Activated CD4-positive, alpha-beta T cell treated with anti-CD3 and anti-CD28 coated beads, Interleukin-2, amount 50 U/mL, for 48 hours (primary cell): ENCODE measurements at places on chromosomes 4 and X.

GRCh38 chr4:47752214-47752613 lies 85.7 kb downstream of the CORIN start:
- DNase-seq, result no peak

GRCh38 chr4:41236032-41236431 lies 20.7 kb upstream of the UCHL1 start:
- no peak for DNase-seq

DNA sequence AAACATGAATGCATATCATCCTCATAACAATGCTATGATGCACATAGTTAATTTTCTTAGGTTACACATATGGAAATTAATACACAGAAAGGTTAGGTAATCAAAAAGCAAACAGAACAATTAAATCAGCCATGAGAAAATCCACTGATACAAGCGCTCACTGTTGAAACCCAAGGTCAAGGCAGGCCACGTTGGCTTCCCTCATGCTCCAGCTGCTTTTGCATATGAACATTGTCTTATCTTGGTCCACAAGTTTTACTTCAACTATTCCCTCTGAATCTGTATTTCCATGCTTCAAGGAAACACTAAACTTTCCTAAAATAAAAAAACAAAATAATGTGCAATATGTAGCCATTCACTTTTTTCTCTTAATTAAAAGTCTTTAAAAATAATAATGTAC lies 34.5 kb upstream of the PLA2G12A start:
- no peak for DNase-seq

- no peak for DNase-seq
Observed at GRCh38 chr4:1178300-1179088, 6.1 kb upstream of the SPON2 start.

DNA sequence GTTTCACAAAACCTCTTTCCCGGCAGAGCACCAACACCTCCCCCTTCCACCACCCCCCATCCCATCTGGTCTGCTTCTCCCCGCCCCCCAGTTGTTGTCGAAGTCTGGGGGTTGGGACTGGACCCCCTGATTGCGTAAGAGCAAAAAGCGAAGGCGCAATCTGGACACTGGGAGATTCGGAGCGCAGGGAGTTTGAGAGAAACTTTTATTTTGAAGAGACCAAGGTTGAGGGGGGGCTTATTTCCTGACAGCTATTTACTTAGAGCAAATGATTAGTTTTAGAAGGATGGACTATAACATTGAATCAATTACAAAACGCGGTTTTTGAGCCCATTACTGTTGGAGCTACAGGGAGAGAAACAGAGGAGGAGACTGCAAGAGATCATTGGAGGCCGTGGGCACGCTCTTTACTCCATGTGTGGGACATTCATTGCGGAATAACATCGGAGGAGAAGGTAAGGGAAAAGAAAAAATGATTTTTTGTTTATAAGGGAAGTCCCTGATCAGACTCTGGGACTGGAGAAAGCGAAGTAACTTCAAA lies at the start of gene PDGFRA:
Gene PDGFRA (plus strand): TSS at position 333 of the 541 bp plus-strand sequence. CDS start 29,476 bp downstream, outside the sequence.
- DNase-seq, result no peak

- DNase-seq, result no peak
Observed at GRCh38 chrX:22652596-22652995, 347.2 kb upstream of the DDX53 start.

DNA sequence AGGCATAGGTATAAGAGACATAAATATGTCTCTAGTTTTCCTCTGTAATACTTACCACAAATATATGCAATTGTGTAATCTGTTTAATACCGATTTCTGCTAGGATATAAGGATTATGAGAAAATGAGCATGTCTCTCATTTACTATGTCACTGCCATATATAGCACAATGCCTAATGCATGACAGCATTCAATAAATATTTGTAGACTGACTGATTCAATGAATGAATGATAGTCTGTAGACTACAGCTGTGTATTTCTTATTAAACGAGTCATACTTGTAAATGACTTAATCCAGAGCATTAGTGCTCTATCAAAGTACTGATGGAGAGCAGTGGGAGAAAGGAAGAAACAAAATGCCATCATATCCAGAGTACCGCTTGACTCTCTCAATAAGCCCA lies 175.6 kb downstream of the PPP3CA start:
- no peak for DNase-seq

DNA sequence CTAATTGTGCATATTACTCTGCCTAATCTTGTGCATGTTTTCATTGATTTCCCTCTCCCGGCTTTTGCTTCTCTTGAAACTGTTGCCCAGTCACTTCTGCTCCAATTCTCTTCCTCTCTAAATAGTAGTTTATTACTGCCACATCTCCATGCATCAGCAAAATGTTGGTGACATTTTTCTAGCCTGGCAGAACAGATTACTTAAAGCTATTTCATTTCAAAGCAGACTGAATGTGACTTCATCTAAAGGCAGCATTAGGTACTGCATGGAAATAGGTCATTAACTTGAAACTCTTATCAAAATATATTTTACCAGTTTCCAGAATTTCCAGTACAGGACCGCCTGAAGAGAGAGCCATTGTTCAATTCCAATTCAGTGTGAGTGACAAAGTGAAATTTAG lies 52.4 kb downstream of the HPGDS start:
- DNase-seq, result no peak

GRCh38 chr4:91957963-91958362 lies 345.8 kb upstream of the GRID2 start:
- no peak for DNase-seq

DNA sequence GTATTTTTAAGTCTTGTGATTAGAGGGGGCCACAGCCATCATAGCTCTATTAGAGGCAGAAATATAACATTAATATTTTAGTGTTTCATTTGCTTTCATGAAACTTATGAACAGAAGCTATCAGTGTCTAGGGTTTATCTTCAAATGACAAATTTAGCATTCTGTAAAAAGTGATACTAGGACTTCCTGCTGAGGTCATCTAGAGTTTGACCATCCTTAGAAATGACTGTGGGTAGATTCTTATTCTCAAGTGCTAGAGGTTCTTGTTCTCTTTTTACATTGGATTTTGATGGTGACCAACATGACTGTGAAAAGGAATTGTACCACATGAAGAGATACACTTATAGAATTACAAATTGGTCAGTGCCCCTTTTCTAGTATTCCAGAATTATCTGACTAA lies 568.6 kb downstream of the RPA4 start:
- no peak for DNase-seq

GRCh38 chrX:31800219-31800618 lies 728.4 kb upstream of the FTHL17 start:
- no peak for DNase-seq

DNA sequence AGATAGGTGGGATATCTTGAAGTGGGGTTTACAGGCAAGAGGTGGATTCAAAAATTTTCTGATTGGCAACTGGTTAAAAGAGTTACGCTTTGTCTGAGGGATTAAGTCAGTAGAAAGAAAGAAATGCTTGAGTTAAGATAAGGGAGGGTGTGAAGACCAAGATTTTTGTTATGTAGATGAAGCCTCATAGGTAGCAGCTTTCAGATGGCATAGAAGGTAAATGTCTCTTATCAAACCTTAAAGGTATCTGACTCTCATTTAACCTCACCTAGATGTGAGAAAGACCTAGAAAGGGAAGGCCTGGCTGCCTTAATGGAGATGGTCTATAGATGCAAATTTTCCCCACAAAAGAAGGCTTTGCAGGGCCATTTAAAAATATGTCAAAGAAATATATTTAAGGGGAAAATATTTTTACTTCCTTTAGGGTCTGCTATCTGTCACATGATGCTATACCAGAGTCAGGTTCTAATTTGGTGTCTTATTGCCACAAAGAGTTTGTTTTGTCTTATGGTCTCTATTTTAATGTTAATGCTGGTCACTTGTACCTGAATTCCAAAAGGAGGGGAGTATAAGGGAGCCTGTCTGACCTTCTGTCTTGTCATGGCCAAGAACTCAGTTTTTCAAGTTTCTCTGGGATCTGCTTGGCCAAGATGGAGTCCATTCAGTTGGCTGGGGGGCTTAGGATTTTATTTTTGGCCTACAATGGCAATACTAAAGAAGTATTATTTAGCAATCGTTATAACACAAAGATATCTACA lies 699.1 kb upstream of the AMOT start:
- DNase-seq, result no peak

DNA sequence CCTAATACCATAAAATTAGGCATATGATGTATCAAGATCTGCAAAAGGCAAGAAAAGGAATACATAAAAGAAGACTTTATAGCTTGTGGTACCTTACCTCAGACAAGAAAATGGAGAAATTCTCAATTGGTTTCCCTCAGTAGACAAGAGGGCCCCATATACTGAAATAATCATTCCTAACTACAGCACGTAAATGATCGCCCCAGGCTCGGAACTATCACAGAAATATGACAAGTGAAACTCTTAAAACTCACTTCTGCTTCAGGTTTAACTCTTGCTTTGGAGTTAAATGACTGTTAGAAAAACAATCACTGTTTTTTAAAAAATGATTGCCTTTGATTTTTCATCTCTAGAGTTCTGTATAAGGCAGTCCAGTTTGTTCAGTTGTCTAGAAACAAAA lies 38.6 kb upstream of the NAP1L5 start:
- no peak for DNase-seq

DNA sequence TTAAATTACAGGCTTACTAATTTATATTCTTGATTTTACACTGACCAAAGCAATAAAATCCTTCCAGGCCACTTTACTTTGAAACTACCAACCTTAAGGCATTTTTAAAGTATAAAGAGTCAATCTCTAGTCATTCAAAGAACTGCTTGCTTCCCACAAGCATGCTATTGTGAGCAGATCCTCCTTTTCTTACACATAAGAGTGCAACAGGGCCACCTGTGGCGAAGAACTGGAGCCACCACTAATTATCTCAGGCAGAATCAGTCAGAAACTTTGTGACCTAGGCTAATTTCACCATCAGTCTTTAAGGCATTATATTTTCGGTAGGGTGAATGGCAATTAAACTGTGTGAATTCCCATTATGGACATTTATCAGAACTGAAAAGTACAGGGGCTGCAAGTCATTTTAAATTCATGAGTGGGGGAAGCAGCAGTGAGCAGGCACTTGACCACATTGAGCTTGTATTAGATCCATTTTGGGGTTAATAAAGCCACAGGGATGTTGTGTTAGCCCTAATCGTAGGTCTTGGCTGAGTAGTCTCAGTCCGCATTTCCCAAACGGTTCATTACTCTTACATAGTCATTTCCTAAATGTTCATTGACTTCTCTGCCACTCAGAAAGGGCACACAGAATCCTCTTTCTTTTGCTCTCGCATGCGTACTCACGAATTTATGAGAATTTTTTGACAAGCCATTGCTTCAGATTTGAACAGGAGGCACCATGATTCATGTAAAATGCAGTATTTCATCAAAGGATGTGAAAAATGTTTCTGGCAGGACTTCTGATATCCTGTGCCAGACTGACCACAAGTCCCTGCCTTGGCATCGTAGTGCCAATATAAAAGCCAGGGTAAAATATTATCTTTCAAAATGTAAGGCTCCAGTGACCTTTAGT lies 39.8 kb downstream of the NPY2R start:
- no peak for DNase-seq

- no peak for DNase-seq
Observed at GRCh38 chrX:78199851-78200250, 60.4 kb upstream of the TAF9B start.

GRCh38 chr4:3746701-3747580 lies 19.2 kb upstream of the ADRA2C start:
- no peak for DNase-seq

DNA sequence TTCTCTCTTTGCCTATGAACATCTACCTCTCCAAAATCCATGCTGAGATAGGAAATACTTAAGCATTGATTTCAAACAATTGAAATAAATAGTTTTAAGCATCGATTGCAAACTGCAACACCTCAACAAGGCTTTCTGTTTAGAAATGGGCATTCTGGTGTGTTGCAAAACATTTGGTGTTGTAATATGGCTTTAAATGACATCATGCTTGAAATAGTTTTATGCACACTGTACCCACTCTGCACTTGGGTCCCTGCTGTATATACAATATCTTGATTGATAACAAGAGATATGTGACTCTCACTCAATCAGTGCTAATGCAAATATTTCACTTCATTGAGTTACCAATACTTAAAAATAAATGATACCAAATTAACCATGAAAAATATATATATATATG lies 964.9 kb upstream of the GRIA3 start:
- DNase-seq, result no peak

DNA sequence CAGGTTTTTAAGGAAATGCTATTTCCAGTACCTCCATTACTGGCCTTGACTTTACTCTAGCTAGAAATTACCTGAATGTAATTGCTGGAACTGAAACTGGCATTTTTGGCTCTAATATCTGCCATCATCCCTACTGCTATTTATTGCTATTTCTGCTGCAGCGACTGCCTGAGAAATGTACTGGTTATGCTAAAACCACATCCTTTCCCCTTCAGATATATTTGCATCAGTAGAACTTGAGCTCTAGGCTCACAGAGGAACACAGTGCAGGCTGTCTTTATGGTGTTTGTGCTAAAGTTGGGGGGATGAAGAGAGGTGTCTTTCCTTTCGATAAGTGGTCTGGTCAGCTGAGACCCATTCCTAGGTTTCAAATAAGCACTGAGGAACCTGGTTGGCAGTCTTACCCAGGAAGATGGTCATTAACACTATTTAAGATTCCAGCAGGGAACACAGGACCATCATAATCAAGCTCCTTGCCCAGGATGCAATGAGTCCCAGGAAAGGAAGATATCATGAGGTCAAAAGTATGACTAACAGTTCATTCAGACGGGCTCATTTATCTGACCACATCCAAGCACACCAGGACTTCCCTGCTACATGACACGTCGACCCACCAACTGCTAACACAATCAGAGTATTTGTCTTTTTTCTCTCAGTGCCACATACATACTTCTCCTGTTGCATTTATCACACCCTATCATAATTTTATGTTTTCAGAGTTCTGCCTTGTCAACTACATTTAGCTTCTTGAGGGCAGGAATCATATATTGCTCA lies 137.4 kb downstream of the GABRA3 start:
- DNase-seq, result no peak

DNA sequence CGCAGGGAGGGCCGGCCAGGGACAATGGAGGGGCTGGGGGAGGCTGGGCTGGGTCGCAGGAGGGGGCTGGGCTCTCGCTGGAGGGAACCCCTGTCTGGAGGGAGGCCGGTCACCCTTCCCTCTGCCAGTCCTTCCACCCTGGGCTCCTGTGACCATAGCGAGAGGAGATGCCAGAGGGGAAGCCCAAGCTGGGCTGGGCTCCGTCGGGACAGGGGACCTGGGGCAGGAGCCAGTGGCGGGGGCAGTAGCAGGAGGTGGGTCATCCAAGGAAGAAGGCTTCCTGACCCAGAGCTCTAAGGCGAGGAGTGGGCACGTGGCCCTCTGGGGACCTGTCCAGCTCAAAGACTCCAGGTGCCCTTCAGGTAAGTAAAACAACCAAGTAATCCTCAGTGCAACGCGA lies 16.9 kb downstream of the CTAG1B start:
- DNase-seq, result no peak

GRCh38 chr4:11565899-11566298 lies 137.2 kb upstream of the HS3ST1 start:
- DNase-seq, result no peak
